ENCODE measurements at places on chromosomes 16 and 17. TPM values are rescaled to one million over a fixed set of nuclear protein-coding genes. Genes with fewer than 3 reads are reported as not detected.

- peaks cover 14% of the 10 kb centered on the region for H3K4me1 ChIP-seq
- peak within 1 kb of the TSS; percentile 65 for H3K4me3 ChIP-seq
- no peak for DNase-seq
- no peaks in the 10 kb centered on the region for H3K36me3 ChIP-seq
- no peak within 1 kb of the TSS for H3K27ac ChIP-seq
- H3K27me3 ChIP-seq = peaks cover 9% of the 10 kb centered on the region
Observed at GRCh38 chr17:42422958-42423712, at the start of gene CAVIN1. Gene CAVIN1 (minus strand): TSS chr17:42423256. CDS start chr17:42423097, 159 bp downstream.

ESRP2 gene
- polyA plus RNA-seq = 0.29 TPM

GRCh38 chr17:67911059-67911782 lies 85.0 kb downstream of the C17orf58 start:
- no peaks in the 10 kb centered on the region for H3K4me1 ChIP-seq
- no peaks in the 10 kb centered on the region for H3K27me3 ChIP-seq
- H3K27ac ChIP-seq = no peak overlapping the region
- H3K36me3 ChIP-seq = peaks cover 4% of the 10 kb centered on the region
- DNase-seq = no peak
- H3K4me3 ChIP-seq = no peak overlapping the region

ARL2BP gene
- 166 TPM for polyA plus RNA-seq

- no peaks in the 10 kb centered on the region for H3K36me3 ChIP-seq
- H3K27me3 ChIP-seq = no peaks in the 10 kb centered on the region
- DNase-seq = peak; percentile 61
- H3K27ac ChIP-seq = peak overlapping the region; percentile 75
- H3K4me1 ChIP-seq = peaks cover 48% of the 10 kb centered on the region
Observed at GRCh38 chr17:3963237-3964201, 718 bp downstream of the ATP2A3 start.

GRCh38 chr17:9951803-9952202 lies 46.7 kb upstream of the RCVRN start:
- H3K27me3 ChIP-seq = no peaks in the 10 kb centered on the region
- H3K27ac ChIP-seq = no peak overlapping the region
- H3K4me3 ChIP-seq = no peak overlapping the region
- no peaks in the 10 kb centered on the region for H3K4me1 ChIP-seq
- DNase-seq = no peak
- no peaks in the 10 kb centered on the region for H3K36me3 ChIP-seq

- H3K27ac ChIP-seq = no peak overlapping the region
- no peak for DNase-seq
- H3K36me3 ChIP-seq = no peaks in the 10 kb centered on the region
Observed at GRCh38 chr16:84369105-84369504, 767 bp downstream of the ATP2C2 start.

DNA sequence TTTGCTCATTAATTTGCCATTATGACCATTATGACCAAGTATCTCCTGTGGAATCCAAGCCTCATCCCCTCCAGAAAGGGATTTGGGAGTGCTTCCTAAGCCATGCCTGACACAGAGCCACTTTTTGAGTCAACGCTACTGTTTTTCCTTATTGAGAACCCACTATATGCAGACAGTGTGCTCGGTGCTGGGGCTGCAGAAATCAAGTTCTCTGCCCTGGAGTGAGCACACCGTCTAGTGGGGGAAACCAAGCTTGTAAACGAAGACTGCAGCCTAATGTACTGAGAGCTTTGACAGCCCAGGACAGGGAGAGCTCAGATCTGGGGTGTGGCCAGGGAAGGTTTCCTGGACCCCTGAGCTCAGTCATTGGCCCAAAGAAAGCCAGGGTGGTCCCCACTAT lies 111.0 kb downstream of the ENGASE start:
- no peaks in the 10 kb centered on the region for H3K36me3 ChIP-seq
- no peak for DNase-seq
- H3K4me3 ChIP-seq = no peak overlapping the region
- no peaks in the 10 kb centered on the region for H3K27me3 ChIP-seq
- H3K4me1 ChIP-seq = no peaks in the 10 kb centered on the region

CCL1 gene
- not detected for polyA plus RNA-seq

DNA sequence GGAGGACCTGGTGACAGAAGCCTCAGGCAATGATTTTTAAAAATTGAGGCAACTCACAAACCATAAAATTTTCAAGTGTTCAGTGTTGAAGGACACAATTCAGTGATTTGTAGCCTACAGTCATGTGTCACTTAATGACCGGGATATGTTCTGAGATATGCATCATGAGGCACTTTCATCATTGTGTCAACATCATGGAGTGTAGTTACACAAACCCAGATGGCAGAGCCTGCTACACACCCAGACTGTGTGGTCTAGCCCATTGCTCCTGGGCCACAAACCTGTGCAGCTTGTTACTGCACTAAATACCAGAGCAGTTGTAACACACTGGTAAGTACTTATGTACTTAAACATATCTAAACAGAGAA lies 1.6 kb downstream of the PRSS41 start:
- DNase-seq = no peak
- H3K4me1 ChIP-seq = no peaks in the 10 kb centered on the region
- H3K27ac ChIP-seq = no peak overlapping the region
- H3K27me3 ChIP-seq = no peaks in the 10 kb centered on the region
- H3K36me3 ChIP-seq = no peaks in the 10 kb centered on the region
- H3K4me3 ChIP-seq = no peak overlapping the region

DNA sequence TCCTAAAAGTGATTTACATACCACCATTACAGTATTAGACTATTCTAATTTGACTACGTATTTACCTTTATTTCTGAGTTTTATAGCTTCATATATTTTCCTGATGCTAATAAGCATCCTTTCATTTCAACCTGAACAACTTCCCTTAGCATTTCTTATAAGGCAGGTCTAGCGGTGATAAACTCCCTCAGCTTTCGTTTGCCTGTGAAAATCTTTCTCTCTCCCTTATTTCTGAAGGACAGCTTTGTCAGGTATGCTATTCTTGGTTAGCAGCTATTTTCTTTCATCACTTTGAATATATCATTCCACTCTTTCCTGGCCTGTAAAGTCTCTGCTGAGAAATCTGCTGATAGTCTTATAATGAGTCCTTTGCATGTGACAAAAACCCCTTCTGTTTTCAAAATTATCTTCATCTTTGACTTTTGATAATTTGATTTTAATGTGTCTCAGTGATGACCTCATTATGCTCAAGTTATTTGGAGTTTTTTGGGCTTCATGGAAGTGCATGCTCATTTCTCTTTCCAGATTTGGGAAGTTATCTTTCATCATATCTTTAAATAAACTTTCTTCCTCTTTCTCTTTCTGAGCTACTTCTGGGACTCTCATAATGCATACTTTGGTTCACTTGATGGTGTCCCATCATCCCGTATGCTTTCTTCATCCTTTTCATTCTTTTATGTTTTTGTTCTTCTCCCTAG lies 285.4 kb upstream of the PMFBP1 start:
- no peaks in the 10 kb centered on the region for H3K27me3 ChIP-seq
- DNase-seq = no peak
- no peaks in the 10 kb centered on the region for H3K36me3 ChIP-seq
- H3K27ac ChIP-seq = no peak overlapping the region
- no peak overlapping the region for H3K4me3 ChIP-seq

DNA sequence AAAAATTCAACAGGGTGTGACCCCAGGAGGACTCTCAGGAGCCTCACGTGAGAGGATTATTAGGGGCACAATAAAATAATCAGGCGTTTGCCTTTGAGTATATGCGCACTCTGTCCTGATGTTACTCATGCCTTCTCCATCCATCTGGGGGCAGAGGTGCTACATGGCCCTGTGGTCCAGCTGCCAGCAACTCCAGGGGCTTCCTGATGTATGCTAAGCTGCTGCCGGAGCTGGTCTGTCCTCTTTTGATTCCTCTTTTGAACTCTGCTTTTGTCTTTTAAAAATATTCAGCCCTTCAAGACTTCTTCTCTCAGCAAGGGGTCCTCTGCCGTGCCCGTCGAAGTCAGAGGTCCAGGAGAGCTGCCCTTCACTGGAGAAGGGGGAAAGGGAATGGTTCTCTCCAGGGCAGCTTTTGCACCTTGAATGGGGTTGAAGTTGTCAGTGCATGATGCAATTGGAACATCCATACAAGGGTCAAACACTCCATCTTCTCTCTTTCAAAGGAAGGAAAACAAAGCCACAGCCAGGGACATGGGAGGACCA lies 431.4 kb downstream of the SHISA9 start:
- no peaks in the 10 kb centered on the region for H3K36me3 ChIP-seq
- H3K4me3 ChIP-seq = no peak overlapping the region
- DNase-seq = no peak
- no peak overlapping the region for H3K27ac ChIP-seq

DNA sequence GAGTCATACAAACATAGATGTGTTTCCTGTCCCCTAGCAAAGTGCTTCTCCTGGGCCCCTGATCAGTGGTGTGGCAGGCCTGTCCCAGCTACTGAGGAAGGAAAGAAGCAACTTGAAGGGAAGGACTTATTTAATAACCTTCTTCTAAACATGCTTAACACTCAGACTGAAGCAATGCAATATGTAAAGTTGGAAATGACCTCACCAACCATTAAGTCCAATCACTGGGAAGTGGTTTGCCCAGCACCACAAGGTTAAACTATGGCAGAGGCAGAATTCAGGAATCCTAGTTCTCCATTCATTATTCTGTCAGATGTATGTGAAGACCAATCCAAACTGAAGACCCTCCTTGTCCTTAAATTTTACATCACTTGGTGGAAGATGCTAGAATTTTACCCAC lies 39.1 kb downstream of the CENPV start:
- H3K27me3 ChIP-seq = no peaks in the 10 kb centered on the region
- no peak overlapping the region for H3K4me3 ChIP-seq
- DNase-seq = no peak

DNA sequence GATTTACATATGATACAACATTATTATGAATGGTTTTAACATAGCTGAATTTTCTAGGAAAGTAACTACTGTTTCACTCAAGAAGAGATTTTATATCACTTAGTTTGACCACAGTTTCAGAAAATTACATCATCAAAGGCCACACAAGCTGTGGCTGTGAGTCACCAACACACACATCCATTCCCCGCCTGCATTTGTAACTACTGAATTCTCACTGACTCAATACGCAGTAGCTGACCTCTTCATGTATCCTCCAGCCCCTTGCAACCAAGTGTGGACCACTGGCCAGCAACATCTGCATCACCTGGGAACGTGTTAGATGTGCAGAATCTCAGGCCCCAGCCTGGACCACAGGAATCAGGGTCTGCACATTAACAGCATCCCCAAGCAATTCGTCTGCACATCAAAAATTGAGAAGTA lies 197.6 kb downstream of the XYLT1 start:
- peaks cover 17% of the 10 kb centered on the region for H3K4me1 ChIP-seq
- no peak for DNase-seq
- H3K27ac ChIP-seq = no peak overlapping the region
- no peak overlapping the region for H3K4me3 ChIP-seq

DNA sequence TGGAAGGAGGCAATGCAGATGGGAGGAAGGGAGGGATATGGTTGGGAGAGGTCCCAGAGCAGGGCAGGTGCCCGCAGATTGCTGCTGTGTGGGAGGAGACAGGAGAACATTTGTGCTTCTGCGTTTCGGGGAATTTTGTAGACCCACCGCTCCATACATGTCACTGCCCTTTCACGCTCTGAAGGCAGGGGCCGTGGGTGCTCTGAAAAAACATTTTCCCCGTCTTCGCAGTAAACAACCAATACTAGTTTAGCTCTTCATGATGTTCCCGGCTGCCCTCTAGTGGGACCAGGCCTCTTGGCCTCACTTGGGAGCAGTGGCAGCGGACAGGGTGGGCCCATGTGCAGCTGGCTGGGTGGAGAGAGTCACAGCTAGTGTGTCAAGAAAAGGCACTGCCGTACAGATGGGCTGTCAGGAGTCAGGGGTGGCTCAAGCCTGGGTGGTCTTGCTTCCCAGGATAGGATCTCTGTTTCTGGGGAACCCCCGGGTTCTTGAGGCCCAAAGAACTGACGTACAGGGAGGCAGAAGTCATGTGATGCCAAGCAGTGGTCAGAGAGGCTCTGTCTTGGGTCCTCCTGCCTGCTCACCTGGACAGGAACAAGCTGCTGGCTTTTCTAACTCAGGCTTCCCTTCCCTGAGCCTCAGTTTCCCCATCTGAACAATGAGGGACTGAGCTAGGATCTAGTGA lies 46.5 kb upstream of the CPNE2 start:
- H3K27ac ChIP-seq = peak overlapping the region; percentile 46
- no peaks in the 10 kb centered on the region for H3K27me3 ChIP-seq
- no peak for DNase-seq

DNA sequence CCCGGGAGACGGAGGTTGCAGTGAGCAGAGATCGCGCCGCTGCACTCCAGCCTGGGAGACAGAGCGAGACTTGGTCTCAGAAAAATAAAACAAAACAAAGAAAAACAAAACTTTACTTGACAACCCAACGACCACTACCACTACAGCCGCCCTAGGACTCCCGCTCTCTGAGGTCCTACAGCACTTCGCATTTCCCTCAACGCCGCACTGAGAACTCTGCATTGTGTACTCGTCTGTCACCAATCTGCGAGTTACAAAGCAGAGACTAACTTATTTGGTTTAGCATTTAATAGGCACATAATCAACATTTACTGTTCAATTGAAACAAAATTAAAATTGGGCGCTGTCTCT lies 479 bp upstream of the ZNF207 start:
- H3K4me3 ChIP-seq = peak overlapping the region; percentile 98
- DNase-seq = no peak
- H3K27me3 ChIP-seq = no peaks in the 10 kb centered on the region
- peak overlapping the region; percentile 98 for H3K27ac ChIP-seq
- peaks cover 20% of the 10 kb centered on the region for H3K4me1 ChIP-seq

GRCh38 chr17:4717791-4718190 lies 7.4 kb downstream of the ARRB2 start:
- H3K36me3 ChIP-seq = peaks cover 64% of the 10 kb centered on the region
- H3K4me1 ChIP-seq = peaks cover 24% of the 10 kb centered on the region
- no peak for DNase-seq
- no peak overlapping the region for H3K4me3 ChIP-seq

DNA sequence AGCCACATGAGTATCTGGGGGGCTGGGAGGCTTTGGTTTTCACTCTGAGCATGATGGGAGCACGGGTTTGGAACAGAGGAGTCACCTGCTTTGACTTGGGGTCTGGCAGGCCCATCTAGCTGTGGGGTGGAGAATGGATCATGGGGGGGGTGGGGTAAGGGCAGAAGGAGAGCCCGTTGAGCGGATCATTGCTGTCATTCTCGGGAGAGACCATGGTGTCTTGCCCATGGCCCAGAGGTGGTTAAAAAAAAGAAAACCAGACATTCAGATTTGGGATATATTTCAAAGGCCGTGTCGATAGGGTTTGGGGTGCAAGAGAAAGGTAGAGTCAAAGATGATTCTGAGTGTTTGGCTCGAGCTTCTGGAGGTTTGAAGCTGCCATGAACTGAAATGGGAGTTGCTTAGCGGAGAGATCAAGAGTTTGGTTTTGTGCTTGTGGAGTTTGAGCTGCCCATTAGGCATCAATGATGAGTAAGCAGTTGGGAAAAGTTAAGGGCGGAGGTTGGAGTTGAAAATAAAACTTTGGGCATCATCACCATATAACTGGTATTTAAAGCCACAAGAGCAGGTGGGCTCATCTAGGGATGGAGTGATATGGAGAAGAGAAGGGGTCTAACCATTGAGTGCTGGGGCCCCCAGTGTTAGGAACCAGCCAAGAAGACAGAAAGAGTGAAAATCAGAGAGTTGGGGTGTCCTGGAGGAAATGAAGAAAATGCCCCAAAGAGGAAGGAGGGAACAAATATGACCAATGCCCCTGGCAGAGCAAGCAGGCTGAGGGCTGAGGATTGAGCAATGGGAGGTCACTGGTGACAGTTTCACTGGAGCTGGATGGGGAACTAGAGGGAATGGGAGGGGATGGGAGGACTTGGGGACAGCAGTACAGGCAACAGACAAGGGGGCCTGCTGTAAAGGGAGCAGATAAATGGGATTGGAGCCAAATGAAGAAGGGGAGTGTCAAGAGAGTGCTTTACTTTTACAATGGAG lies 1.9 kb downstream of the NOD2 start:
- H3K27me3 ChIP-seq = no peaks in the 10 kb centered on the region
- DNase-seq = no peak
- no peak overlapping the region for H3K4me3 ChIP-seq
- H3K36me3 ChIP-seq = no peaks in the 10 kb centered on the region
